ENCODE measurements at places on chromosomes 5 and 9.

DNA sequence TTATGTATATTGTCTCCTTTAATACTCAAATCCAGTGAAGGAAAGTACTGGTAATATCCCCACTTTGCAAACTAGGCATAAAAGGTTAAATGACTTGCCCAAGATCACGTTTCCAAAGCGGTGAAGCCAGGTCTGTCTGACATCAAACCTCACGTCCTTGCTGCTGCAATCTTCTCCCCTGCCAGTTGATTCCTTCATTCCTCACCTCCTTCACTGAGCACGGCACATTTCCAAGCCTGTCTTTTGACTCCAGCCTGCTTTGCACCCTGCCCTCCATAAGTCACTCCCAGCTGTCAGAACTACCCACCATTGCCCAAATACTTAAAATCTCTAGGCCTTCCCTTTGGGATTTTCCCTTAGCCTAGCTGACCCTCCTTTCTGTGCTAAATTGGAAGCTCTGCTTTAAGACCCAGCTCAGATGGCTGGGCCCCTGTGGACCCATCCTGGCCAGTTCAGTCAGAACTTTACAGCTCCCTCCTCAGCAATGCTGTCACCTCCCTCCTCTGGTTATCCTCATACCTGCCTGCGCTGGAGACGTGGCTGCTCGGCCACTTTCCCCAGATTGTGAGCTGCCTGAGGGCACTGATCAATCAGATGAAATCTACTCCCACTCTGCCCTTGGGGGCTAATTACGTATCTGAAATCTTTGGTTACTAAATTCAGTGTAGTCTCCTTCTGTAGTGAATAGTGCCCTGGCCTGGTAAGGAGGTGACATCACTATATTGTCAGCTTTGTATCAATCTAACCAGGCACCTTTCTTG lies 51.2 kb downstream of the SLC36A1 start:
- DNase-seq = no peak

GRCh38 chr5:150503386-150503785 lies 4.5 kb upstream of the NDST1 start:
- no peak for DNase-seq

- peak; percentile 14 for DNase-seq
Measured at GRCh38 chr5:10456583-10457420, 15.1 kb downstream of the ROPN1L start.

- DNase-seq = no peak
Measured at GRCh38 chr5:159797261-159797970, 118.9 kb upstream of the ADRA1B start.

GRCh38 chr5:101611039-101611438 lies 685.0 kb downstream of the SLCO4C1 start:
- no peak for DNase-seq

DNA sequence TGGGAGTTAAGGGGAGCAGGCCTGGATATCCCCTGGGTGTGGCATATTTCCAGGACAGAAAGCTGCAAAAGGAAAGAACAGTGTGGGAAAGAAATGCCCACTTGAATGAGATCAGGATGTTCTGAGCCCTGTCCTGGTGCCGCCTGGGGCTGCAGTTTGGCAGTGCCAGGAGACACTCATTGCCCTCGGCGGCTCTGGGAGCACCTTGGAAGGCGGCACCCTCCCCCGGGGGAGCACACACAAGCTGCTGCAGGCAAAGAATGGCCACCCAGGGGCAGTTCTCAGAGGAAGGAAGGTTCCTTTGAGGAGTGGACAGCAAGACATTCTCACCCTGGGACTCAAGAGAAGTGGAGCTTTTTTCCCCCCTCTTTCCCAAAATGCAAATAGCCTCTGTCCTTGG lies 305.3 kb downstream of the NTRK2 start:
- no peak for DNase-seq

- no peak for DNase-seq
Measured at GRCh38 chr5:148974642-148975327, 88.1 kb downstream of the SH3TC2 start.

GRCh38 chr5:168796000-168796399 lies 216.8 kb upstream of the PANK3 start:
- DNase-seq = no peak

DNA sequence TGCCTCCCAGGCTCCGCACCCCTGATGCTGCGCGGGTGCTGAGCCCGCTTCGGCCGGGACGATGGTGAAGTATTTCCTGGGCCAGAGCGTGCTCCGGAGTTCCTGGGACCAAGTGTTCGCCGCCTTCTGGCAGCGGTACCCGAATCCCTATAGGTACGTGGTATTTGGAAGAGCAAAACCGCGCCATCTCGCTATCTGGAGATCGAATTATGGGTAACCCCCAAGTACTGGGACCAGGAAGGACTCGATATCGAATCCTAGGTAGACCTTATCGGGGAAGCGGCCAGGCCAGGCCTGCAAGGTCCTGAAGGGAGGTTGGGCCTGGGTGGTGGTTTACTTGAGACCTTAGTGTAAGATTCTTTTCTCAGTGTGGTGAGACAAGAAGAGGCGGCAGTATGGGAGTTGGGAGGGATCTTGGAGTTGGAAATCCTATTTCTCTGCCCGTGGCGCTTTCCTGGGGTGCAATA lies 359 bp downstream of the PRELID1 start:
- peak; percentile 53 for DNase-seq

GRCh38 chr9:85173967-85174366 lies 504.4 kb downstream of the NTRK2 start:
- no peak for DNase-seq

DNA sequence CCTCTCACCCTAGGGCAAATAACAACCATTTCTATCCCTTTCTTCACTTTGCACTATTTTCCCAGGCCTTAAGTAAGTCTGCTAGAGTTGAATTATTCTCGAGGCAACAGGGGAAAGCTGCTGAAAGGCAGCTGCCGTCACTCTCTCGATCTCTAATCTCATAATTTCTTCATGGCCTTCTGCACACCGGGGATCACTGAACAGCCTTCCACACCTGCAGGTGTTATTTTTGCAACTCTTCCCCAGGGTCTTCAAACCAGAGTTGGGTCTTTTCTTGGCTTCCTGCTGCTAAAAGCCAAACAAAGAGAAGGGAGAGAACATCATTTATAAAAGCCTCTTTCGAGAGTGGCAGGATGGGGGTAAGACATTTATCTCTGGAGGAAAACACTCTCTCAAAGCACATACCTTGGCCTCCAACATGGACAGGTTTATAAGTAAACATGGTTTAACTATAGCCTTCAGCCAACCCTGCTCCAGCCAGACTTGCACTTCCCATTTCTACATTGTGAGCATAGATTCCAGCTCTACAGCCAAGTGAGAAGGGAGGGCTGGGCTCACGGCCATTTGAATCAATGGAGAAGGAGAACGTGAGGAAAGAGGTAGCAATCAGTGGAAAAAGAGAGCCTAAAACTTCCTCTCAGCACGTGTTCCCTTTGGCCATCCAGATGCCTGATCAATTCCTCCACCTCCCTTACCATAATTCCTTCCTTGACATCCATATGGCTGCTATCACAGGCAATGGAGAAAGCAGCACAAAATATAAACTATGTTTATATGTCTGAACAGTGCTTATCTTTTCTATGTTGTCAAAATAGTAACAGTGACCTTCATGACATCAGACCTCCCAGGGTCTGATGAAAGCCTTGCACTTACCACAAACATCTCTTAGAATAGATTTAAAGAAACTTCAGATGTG lies 464.9 kb downstream of the TLE1 start:
- DNase-seq = no peak

Measured in hematopoietic multipotent progenitor cell treated with erythropoietin and hydrocortisone succinate and interleukin-3 and kit ligand, for 6 days (in vitro differentiated cells).